Stimulated activated CD4-positive, alpha-beta T cell treated with anti-CD3 and anti-CD28 coated beads, Interleukin-1b, Interleukin-23, amount 100 ng/mL, for 1 hour (primary cell): ENCODE measurements at places on chromosomes 5 and 9.

GRCh38 chr5:36459176-36460135 is 146.9 kb upstream of the SLC1A3 start:
- no peak for DNase-seq

GRCh38 chr9:130331573-130331972 is 66.0 kb downstream of the HMCN2 start:
- DNase-seq: no peak

DNA sequence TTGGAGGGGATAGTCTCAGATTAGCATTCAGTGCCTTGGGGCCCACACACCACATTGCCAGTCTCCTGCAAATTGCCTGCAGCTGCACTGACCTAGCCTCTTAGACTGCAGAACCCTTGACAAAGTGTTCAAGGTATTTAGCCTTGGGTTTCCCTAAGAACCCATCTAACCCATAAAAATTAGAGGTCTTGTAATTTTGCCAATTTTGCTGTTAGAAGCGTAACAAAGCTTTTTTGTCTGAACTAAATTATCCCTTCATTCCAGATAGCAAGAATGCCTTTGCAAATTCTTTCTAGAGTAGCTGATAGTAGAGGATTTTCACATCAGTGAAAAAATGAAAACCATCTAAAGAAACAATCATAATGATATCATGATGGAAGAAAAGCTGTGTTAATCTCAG is 74.0 kb upstream of the CCNG1 start:
- no peak for DNase-seq

DNA sequence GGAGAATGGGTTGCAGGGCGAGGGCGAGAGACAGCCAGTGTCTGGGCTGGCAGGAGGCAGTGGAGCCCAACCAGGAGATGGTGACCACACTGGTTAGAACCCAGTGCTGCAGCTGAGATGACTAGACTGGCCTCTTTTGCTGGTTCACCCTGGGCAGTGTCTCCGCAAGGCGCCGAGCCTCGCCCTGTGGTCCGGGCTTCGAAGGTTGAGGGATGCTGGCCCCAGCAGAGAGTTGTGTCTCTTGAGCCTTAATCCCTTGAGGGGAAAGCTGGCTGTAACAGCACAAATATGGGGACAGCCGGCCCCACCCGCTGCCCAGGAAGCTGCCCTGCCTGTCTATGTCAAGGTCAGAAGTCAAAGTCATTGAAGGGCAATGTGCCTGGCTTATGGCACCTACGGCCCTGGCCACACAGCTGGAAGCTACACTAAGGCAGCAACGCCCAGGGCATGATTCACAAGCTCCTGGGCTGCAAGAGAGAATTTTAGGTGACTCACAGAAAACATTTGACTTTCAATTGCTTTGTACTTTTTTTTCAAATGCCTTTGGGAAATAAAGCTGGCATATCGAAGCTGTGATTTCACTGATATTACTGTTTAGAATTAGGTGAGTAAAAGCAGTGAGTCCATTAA is 33.3 kb downstream of the NKX2-5 start:
- no peak for DNase-seq

- no peak for DNase-seq
Observed at GRCh38 chr5:179327021-179327735, 18.1 kb downstream of the ADAMTS2 start.

DNA sequence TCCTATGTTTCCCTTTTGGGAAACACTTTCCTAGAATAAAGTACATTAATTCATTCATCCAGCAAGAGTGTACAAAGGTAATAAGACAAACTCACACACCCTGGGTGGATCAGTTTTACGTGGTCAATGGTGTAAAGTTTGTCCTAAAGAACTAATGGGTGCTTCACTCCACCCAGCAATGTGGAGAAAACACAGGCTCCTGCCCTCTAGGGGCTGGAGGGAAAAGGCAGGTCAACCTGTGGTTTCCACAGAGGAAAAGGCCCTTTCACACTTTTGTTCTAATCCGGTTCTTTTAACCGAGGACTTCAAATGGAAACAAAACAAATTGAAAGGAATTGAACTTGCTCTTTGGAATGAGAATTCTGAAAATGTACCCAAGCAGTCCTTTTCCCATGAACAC is 80.9 kb upstream of the SPOCK1 start:
- DNase-seq: no peak

DNA sequence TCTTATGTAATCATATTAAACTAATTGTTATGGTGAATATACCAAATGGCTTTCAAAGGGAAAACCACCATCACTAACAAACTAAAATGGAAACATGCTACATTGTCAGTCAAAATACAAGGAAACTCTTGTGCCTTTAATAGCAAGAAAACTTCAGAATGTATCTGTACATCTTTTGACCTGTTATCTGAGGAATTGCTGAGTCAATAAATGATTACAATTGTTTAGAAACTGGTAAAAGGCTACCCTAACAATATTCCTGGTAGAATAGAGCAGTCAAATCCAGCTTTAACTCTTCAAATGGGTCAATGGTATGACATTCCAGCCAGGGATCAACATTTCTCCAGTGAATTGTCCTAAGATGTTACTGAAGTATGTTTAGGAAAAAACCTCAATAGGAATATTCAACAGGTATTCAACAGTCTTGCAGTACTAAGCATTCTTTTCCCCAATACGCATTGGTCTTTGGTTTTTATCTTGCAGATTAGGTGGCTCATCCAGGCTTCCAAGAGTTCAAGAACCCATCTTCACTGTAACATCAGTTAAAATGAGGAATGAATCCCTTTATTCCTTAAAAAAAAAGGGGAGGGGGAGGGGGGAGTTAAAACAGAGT is 52.4 kb downstream of the CSNK1A1 start:
- no peak for DNase-seq

DNA sequence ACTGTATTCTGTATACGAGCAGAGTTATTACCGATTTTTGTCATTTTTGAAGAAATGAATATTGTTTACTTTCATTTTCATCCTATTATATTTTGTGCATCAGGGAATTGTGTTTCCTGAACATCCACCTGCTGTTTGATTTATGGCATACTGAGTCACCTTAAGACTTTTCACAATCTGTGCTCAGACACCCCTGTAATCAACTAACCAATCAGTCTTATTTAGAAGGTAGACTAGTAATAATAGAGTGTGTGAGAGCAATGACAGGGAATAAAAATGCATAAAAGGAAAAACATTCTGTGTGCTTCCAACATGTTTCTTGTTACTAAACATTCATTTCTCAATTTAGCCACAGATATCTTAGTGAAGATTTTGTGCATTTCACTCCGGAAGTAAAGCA is 1413.6 kb upstream of the ACO1 start:
- no peak for DNase-seq

- DNase-seq: no peak
Observed at GRCh38 chr5:7678030-7678429, 172.9 kb downstream of the CFAP90 start.

GRCh38 chr9:68447611-68448010 is 91.2 kb downstream of the PGM5 start:
- DNase-seq: no peak

DNA sequence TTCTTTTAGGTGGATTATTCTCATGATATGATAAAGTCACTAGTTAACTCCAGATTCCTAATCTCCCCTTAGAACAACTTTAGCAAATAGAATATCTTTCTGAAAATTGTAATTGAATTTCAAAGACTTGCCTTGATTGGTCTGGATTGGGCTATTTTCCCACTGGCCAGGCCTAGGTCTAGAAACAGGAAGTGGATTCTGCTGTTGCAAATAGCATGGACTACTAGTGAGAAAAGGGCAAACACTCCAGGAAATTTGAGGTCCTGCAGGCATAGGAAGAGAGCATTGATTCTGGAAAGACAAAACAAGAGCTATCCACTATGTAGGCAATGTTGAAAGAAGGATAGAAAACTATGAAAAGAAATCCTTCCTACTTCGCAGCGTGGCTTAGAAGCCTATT is 113.4 kb downstream of the KCTD16 start:
- no peak for DNase-seq

DNA sequence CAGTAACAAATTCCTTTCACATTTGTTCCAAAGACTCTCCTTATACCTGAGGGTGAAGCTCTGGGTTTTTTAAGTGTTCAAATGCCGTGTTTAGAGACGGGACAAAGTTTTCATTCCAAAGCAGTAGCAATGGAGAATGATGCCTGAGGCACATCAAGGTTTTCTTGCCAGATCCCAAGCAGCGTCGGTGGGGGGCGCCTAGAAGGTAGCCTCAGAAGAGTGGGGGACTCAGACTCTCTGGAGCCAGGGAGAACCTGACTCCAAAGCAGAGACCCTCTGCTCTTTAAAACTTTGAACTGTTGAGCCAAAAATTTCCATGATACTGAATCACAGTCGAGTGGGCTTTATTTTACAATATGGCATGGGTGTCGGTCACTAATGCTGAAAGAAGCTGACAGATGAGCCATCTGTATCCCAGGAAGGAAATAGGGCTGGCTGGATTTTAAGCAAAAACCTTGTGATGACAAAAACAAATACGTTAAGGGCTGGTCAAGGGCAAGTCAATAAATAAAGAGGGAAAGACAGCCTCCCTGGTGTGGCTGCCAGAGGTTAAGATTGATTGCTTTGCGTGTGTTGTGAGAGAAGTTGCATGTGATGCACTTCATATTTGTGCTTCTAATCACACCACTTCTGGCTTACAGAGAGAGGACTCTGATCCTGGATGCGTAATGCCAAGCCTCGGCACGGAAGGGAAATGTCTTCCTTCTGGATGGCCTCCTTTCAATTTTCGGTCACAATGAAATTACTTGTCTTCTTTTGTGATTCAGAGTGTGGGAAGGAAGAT is 161.1 kb upstream of the EFNA5 start:
- DNase-seq: no peak

- no peak for DNase-seq
Observed at GRCh38 chr5:39370555-39371366, 6.5 kb upstream of the C9 start.

DNA sequence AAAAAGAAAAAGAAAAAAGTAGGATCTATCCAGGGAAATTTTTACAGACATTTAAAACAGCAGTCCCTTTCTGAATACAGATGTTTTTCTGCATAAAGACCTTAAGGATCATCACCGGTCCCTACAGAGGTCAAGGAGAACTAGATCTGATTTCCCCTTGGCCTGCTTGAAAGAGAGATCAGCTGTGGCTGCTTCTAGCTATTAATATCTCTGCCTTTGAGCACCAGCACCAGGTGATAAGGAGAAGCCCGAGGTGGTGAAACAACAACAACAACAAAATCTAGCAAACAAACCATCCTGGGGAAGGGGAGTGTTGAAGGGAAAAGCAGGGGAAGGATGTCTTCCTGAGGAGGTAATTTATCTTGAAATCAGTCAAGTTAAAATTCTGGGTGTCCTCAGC is 42.1 kb downstream of the ZNF366 start:
- DNase-seq: no peak

DNA sequence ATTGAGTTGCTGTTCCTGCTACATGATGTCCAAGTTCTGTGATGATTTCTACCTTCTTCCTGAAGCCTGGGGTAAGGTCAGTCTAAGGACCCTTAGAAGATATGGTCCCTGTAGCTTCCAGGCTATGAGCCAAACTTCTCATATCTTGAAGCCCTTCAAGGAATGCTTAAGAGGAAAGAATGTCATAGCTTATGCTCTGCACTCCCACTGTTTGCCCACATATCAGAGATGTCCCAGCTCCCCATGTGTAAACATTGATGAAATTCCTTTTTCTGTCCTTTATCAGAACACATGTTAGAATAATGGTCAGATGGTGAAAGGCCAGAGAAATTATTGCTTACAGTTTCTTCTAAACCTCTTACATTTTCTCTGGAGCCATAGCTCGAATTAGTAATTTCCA is 41.4 kb upstream of the RUSC2 start:
- DNase-seq: no peak

DNA sequence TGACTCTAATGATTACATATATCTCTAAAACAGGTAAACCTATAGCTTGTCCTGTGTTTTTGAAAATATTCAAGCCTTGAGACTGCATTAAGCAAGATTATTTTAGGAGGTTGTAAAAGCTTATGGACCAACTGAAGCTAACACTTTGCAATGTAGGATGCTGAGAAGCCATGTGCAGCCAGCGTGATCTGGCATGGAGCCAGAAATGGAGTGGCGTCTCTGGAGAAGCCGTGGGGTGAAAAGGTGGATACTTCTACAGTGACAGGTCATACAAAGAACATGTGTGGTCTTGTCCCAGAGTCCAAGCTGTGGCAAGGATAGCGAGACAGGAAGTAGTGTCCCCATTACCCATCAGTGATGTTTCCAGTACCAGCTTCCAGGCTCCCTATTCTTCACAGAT is 100.8 kb upstream of the CD180 start:
- no peak for DNase-seq

GRCh38 chr5:67805666-67806348 is 409.7 kb upstream of the PIK3R1 start:
- DNase-seq: no peak
